ENCODE measurements at places on chromosomes 2 and 18. TPM values are rescaled to one million over a fixed set of nuclear protein-coding genes. Genes with fewer than 3 reads are reported as not detected.

Gene IL36B
- total RNA-seq = not detected

Gene CEP68
- total RNA-seq = 13.6 TPM

Gene RGPD4
- total RNA-seq = not detected

- H3K36me3 ChIP-seq = peaks cover 19% of the 10 kb centered on the region
- no peak overlapping the region for H3K27ac ChIP-seq
- DNase-seq = no peak
- H3K27me3 ChIP-seq = no peaks in the 10 kb centered on the region
- H3K4me1 ChIP-seq = peaks cover 41% of the 10 kb centered on the region
These were observed 3.3 kb downstream of the RDH14 start for GRCh38 chr2:18557121-18557520.

DNA sequence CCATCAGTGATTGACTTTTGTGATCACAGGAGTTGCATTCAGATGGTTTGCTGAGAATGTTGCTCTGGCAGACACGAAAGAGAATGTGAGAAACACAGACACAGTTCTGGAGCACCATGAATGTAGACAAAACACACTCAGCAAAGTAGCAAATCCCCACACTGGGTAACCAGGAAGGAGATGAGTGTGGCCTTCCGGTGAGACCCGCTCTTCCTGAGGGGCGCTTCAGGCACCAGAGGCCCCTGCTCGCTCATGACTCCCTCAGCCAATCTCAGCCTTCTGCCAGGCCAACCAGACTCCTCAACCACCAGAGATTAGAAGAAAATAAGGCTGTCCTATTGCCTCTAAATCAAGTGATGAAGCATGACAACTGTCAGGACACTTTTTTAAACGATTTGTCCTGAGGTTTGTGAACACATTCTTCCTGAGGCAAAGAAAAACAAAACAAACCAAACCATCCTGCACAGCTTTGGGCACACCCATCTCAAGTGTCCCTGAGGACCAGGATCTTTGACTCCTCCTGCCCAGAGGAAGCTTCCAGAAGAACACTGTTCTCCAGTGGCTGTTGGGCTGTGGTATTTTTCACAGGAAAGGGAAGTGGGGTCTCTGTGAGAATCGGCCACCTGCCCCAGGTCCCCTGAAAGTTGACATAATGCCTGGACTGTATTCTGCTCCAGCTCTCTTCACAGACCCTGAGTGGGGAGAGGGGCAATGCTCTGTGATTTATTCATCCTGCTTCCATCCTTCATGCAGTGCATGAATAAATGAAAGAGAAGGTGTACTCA is 152.8 kb downstream of the BCL11A start:
- no peak overlapping the region for H3K4me3 ChIP-seq
- H3K27ac ChIP-seq = no peak overlapping the region
- no peaks in the 10 kb centered on the region for H3K4me1 ChIP-seq
- H3K27me3 ChIP-seq = no peaks in the 10 kb centered on the region

DNA sequence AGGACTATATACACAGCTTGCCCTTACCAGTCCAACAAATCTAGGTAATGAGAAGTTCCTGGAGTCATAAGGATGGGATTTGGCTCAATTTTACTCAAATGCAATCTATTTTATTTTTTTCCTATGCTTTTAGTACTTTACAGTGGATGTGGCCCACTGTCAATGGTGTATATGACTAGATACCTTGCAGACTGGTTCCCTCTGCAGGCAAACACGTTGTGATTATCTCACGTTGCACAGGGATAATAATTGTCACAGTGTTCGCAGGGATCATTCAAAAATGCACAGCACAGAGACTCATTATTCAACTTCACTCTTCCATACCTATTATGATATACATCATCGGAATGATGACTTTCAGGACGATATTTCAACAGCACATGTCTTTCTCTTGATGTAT is 359.7 kb downstream of the MBD2 start:
- DNase-seq = no peak
- H3K27me3 ChIP-seq = no peaks in the 10 kb centered on the region
- H3K4me1 ChIP-seq = no peaks in the 10 kb centered on the region

- no peaks in the 10 kb centered on the region for H3K4me1 ChIP-seq
- no peaks in the 10 kb centered on the region for H3K36me3 ChIP-seq
- H3K27ac ChIP-seq = no peak overlapping the region
These were observed 154.1 kb upstream of the RBBP8 start for GRCh38 chr18:22778996-22779395.
